Epithelial cell of esophagus (primary cell): ENCODE measurements at places on chromosomes 2 and 18.

DNA sequence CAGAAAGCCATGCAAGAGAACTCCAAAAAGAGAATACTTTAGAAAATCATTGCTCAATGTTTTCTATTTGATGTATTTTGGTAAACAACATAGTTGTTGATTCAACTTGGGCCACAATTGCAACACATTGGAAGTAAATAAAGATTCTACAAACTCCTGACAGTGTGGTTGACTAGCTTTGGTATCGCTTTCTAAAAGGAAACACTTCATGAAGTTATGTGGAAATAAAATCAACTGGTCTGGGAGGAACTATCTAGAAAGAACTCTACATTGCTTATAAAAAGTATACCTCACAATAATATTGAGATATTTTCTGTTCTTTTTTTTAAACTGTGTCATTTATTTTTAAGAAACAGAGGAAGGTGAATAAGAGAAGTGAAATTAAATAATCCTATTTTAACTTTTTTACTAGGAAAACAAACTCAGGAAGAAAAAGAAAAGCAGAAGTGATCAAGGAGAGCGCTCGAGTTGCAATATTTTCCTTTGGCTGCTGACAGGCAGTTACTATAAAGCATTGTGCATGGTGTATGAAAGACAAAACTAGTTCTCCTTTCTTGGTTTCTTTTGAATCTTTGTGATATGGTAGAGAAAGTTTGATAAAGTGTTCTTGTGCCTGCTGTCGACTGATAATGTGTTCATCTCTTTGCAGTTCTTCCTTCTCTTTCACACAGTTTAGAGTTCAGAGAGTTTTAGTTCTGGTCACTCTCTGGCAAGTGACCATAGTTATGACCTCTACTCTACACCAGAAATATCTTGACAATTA, 3.0 kb downstream of the DHRS9 start:
- DNase-seq = peak; percentile 15

- DNase-seq = peak; percentile 15
These were observed 44.2 kb downstream of the CYP27C1 start for GRCh38 chr2:127175751-127176354.

DNA sequence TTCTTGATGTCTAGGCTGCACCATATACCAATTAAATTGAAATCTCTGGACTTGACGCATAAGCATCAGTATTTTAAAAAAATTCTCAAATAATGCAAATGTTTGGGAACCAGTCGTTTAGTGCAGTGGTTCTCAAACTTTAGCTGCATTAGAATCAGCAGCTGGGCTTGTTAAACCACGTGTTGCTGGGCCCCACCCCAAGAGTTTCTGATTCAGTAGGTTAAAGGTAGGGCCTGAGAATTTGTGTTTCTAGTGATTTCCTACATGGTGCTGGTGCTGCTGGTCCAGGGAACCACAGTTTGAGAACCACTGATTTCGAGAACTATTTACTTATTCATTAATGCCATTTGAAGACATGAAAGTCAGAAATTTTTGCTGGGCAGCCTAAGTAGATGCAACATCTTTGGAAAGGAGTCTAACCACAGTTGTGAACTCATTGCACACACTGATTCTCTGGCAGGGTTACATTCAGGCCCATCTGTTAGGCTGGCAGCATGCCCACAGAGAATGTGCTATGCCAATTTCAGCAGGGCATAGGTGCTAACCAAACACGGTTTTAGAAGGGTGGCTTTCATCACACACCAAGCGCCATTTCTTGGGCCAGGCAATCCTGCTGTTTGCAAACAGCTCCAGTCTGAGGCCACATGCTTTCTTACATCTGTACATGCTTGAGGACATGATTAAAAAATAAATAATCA, 26.4 kb upstream of the ATP5MC3 start:
- DNase-seq = no peak

DNA sequence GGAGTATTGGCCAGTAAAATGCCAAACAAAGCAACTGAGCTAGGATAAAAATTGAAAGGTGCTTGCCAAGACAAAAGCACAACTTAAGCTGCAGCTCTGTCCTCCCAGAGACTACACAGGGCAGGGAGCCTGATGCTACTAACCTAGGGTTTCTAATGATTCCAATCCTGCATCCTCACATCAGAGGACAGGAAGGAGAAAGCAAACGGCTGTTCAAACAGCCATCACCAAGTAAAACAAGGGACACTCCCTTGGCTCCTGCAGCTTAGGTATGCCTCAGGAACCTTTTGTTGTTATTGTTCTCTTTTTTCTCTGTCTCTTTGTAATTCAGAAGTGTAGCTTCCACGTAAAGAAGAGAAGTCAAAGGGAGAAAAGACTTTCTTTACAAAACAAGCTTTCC, 99.5 kb downstream of the TCF4 start:
- no peak for DNase-seq

DNA sequence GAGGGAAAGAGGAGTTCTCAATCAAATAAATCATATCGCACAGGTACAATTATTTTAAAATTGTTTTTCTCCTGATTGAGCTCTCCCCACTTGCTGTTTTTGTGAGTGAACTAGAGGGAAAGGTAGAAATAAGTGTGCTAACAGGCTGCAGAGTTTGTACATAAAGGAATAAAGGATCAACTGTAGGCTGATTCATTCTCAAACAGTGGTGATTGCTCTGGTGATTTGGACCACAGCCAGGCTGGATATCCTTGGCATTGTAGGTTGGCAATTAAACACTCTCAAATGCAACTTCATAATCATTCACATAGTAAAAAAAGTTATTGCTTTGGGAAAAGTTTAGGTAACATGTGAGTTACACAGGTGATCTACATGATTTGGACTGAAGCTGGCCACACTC, 29.8 kb downstream of the LRP1B start:
- peak; percentile 45 for DNase-seq

DNA sequence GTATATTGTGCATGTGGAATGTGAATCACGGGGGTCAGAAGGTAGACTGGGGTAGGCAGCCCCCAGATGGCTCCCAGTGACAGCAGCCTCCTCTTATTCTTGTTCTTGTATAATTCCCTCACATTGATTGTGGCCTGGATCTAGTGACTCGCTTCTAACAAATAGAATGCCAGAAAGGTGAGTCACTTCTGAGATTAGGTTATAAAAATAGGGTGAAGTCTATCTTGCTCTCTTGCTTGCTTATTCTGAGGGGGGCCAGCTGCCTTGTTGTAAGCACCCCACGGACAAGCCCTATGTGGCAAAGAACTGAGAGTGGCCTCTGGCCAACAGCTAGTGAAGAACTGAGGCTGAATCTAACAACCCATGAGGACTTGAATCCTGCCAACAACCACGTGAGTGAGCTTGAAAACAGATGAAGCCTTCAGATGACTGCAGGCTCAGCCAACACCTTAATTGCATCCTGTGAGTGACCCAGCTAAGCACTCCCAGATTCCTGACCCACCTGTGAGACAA, 15.6 kb upstream of the RMND5A start:
- DNase-seq = peak; percentile 80

- no peak for DNase-seq
These were observed 30.0 kb upstream of the BARD1 start for GRCh38 chr2:214839464-214839863.

DNA sequence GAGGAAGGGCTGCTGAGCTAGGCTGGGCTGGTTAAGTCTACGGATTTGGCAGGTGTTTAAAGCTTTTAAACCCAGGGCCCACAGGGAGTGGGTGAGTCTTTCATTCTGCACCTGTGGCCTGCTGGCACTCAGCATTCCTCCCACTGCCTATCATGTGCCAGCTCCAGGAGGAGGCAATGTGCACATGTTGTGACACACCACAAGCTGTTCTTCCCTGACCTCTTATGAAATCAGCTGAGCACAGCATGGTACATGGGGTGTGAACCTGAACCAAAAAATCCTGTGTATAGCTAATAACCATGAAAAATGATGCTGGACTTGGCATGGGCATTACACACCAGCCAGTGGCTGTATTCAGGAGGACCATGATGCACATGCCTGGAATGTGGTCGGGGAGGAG, 297.9 kb upstream of the MMADHC start:
- peak; percentile 86 for DNase-seq

DNA sequence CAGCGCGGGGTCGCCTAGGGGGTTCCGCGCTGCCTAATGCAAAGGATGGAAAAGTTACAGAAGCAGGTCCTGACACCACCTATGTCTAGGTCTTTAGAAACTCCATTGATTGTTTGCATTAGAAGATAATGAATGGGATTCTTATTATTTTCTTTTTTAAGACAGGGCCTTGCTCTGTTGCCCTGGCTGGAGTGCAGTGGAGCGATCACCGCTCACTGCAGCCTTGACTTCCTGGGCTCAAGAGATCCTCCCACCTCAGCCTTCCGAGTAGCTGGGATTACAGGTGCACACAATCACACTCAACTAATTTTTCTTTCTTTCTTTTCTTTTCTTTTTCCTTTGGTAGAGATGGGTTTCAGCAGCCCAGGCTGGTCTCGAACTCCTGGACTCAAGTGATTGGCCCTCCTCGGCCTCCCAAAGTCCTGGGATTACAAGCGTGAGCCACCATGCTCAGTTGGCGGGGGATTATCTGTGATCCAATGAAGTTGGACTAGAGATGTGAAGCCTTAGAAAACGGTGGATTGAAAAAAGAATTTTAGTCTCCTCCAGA, 761 bp upstream of the IDH1 start:
- DNase-seq = no peak

DNA sequence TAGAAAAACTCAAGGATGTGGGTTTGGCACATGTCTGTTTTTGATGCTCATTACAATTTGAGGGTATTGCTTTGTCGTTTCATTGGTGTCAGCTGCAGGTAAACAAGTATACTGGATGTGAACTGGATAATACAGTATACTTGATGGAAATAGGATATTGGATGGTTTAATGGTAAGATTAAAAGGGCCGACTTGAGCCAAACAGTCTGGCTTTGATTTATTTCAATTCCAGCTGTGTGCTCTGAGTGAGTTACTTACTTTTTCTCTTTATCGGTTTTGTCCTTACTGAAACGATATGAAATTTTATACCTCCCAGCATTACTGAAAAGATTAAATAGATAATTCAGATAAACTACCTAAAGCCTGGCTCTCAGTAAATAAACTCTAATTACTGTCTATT, 227.6 kb downstream of the ASXL3 start:
- no peak for DNase-seq

GRCh38 chr2:46939626-46940359, 24.2 kb upstream of the MCFD2 start:
- peak; percentile 14 for DNase-seq

- DNase-seq = no peak
These were observed 24.9 kb downstream of the EPB41L3 start for GRCh38 chr18:5518899-5519371.

DNA sequence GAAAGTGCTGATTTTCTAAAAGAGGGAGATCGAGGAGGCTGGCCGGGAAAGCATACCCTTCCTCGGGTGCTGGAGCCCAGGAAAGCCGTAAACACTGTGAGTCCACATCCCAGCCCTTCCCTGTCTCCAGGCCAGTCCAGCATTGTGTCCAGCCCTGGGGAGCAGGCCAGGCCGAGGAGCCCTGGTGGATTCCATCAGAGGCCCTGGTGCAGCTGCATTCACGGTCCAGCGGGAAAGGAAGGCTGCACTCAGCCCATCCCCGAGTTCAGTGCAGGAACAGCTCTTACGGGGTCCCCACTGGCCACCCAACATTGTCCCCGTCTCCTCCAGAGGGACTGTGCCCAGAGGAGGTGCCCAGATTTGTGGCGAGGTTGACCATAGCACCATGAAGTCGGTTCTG, 218.6 kb downstream of the KLHL29 start:
- DNase-seq = no peak

DNA sequence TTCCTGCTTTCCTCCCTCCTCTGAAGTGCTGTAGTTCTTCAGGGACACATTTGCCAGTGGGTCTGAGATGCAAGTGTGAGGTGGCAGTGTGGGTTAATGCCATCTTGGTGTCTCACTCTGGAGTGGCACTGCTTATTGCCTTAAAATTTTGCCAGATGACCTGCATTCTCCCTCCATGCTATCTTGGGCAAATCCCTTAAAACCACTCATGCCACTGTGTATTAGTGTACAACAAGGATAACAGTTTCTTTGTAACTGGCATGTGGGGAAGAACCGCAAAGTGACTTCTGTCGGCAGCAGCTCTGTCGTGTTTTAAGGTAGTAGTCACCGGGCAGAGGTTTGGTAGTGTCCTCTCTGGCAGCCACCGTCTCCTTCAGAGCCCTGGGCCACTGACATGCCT, 124.2 kb downstream of the NEDD4L start:
- DNase-seq = no peak

DNA sequence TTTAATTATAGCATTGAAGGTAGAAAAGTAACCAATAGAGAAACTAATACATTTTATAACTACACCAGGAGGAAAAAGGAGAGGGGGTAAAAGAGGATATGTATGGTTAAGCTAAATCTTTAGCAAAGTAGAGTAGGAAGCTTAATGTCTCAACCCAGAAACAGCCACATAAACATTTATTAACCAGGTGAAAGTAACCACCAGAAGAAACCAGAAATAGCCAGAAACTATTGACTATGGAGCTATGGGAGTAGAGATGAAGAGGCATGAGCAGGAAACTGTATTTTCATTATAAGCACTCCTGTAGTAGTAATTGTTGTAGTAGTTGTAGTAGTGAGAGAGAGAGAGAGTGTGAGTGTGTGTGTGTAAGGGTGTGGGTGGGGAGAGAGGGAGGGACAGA, 617.5 kb upstream of the CHAC2 start:
- no peak for DNase-seq

- DNase-seq = no peak
These were observed 533 bp downstream of the HPCAL1 start for GRCh38 chr2:10303181-10303693.

DNA sequence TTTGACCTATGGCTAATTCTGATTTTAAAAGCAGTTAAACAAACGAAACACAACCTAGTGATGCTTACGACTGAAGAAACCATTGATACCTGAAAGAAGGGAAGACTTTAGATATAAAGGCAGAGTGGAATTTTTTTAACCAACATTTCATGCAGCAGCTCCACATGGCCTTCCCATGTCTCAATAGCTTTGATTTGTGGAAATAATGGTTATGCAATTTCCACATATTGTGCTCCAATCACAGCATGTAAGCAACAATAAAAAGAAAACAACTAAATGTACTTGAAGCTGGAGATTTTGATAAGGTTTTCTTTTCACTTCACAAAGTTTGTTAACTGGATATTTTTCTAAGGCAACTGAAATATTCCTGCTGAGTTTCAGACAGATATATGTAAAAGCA, 82.0 kb upstream of the SLC39A10 start:
- no peak for DNase-seq

DNA sequence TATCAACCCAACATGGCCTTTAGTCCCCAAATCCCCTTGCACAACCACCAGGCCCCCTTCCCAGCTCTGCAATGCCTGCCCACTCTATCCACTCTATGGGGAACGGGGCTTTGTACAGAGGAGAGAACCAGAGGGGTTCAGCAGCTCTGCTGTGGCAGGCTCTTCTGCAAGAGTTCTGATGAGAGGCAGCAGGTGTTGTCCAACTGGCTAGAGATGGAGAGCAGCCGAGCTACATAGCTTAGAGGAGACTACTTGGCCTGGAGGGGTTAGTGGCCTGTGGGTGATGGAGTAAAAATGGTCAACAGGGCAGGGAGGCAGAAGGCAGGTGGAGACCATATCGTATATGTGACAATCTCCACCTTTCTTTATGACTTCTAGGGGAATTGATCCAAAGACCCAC, 103.0 kb downstream of the QPCT start:
- no peak for DNase-seq
